Smooth muscle cell of the brain vasculature (primary cell): ENCODE measurements at places on chromosomes 16 and 17.

GRCh38 chr17:6163612-6164333 lies 93.6 kb downstream of the WSCD1 start:
- no peak for DNase-seq

GRCh38 chr16:27113341-27113841 lies 46.7 kb downstream of the C16orf82 start:
- no peak for DNase-seq

- DNase-seq = no peak
Observed at GRCh38 chr16:17270111-17270510, 200.6 kb downstream of the XYLT1 start.

GRCh38 chr16:15857724-15858560 lies 1.1 kb upstream of the MYH11 start:
- no peak for DNase-seq

- no peak for DNase-seq
Observed at GRCh38 chr16:25692742-25693508, 1.2 kb downstream of the HS3ST4 start.

DNA sequence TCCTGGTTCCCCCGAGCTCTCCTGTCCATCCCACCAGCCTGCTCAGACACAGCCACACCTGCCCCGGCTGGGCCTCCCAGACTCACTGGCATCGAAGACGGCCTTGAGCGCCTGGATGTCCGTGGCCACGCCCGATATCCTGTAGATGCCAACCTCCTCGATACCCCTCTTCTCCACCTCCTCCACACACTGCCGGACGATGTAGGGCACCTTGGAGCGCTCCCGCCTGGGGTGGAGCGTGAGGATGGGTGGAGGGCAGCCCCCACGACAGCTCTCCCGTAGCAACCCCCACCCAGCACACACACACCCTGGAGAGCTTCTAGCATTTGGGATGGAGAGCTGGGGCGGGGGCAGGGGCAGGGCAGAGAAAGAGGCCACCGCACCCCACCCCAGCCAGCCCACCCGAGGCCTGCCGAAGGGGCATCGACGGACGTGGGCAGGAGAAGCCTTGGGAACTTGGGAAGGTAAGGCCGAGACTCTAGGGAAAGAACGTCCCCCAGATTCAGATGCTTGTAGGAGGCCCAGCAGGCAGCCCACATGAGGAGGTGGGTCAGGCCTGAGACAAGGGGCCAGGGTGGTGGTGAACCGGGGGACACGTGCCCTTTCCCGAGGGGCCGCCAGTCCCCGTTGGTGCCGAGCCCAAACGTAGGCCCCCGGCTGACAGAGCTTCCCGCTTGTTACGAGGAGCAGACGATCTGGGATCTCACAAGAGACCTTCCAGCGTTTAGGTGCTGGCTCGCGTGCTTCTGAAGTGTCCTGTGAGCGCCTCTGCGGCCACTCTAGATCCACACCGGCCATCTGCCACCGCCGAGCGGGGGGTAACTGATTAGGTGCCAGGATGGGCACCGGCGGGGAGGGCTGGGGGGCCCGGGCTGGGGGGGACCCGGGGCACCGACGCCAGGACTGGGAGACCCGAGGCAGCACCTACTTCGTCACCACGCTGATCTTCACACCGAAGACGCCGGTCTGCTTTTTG lies 15.1 kb downstream of the TIMM22 start:
- DNase-seq = no peak
